Fibroblast of skin of scalp (primary cell): ENCODE measurements at places on chromosomes 7 and 10.

DNA sequence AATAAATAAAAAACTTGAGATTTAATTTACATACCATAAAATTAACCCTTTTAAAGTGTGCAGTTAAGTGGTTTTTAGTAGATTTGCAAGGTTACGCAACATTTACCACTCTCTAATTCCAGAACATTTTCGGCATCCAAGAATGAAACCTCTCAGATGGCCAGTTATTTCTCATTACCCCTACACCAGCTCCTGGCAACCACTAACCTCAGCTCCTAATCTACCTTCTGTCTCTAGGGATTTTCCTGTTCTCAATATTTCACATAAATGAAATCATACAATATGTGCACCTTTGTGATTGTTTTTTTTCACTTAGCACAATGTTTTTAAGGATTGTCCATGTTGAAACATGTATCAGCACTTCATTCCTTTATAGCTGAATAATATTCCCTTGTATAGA lies 45.1 kb downstream of the INPP5F start:
- DNase-seq: peak; percentile 13

DNA sequence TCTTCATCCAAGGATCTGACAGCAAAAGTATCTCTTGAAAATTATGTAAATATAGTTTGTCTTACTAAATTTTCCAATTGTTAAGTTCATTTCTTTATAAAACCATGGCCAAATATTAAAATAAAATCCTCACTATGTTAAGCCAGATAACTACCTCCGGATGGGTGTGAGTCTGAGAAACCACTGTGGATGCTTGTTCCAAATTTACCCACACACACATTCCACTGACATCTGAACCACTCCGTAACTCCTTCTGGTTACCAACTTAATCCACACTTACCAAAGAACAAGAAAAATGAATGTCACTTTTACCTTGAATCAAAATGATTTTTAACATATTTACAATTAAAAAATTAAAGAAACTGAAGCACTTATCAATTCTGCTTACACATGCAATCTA lies 19.7 kb downstream of the CYTH3 start:
- DNase-seq: peak; percentile 72

DNA sequence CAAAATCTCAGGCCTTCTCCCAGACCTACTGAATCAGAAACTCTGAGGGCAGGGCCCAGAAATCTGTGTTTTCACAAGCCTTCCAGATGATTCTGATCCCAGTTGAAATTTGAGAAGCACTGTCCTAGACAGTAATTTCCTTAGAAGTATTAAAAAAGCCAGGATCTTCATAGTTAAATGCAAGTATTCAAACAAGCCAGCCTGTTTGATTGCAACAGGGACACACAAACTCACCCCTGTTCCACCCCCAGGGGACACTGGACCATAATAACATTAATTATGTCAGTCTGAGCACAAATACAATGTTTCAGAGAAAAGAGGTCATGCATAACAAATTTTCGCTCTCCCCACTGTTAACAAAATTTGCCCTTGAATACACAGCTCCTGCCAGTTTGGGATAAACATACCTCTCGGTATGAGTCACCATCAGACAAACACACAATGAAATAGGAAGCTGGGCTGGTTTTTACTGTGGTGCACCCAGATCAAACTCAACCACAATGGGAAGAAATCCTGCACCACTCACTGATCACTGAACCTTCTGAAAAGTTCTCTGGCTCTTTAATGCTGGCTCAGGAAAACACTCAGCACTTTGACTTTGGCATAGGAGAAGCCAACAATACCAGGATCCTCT lies 34.3 kb downstream of the ABLIM1 start:
- DNase-seq: peak; percentile 88

DNA sequence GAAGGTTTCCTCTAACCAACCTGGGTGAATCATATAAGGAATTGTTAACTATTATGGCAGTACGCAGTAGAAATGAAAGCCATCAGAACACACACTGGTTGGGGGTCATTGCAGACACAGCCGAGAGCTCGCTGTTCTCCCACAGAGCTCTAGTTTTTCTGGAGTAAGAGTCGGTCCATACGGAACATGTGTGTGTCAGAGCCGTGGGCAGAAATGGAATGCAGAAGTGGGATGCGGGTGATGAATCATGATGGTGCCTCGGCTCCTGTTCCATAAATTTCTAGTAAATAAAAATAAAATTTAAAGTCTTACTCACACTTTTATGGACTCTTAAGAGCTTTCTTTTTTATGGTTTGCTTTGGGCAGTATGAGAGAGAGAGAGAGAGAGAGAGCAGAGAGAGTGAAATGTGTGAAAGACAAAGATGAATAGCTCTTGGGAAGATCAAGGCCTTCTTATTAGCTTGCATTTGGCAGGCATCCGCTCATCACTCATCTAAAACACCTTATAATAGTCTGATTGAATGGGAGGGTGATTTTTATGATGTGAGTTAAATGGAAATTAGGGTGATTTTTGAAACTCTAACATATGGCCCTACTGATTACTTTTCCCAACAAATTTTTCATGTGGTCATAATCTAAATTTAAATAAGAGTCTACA lies 98.8 kb upstream of the PFKP start:
- DNase-seq: peak; percentile 58

GRCh38 chr7:7044806-7045205 lies 137.5 kb upstream of the C1GALT1 start:
- no peak for DNase-seq

DNA sequence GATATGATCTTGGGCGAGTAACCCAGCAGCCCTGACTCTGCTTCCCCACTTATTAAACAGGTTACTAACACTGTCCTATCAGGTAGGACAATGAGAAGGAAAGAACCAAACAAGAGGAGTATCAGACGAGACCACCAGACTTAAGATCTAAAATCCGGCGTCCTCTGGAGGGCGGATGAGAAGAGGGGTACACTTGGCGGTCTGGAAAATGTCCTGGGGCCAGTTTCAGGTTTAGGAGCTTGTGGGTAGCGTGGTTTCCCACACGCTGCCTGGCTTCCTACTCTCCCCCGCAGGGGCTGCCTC lies 635 bp downstream of the ZNF32 start:
- no peak for DNase-seq

GRCh38 chr10:84659497-84660439 lies 331.4 kb downstream of the CCSER2 start:
- no peak for DNase-seq

- DNase-seq: peak; percentile 11
Measured at GRCh38 chr10:59557052-59557451, 152.6 kb downstream of the SLC16A9 start.

DNA sequence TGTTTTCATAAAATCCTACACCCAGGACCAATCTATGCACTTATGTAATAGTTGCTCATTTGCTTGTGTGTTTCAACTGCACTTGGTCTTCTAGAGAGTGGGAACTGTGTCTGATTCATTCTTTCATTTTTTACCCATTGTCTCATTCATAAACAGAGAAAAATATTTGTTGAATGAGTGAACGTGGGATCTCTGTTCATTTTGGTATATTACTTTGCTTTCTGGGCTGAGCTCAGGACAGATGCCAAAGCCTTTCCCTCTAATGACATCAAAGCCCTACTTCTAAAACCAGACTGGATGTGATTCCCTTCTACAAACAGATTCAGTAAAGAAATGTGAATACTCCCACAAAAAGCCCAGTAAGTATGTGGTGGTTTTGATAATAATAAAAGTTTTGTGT lies 145.2 kb downstream of the ST7 start:
- DNase-seq: peak; percentile 94

DNA sequence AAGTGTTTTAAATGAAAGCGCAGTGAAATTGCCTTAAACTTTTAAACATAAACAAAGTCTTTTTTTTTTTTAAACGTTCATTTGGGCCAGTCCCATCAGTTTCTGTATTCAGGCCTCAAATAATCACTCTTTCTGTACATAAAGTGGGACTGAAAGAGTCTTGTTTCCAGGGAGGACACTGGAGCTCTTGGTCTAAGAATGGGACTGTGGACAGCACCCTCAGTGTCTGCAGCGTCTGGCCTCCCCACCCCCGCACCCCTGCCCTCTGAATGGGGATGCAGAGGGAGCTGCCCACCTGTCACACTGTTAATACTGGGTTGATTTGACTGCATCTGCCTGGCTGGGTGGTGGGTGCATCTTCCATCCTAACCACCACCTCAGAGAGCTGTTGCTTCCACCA lies 5.2 kb downstream of the ZNF365 start:
- DNase-seq: no peak

DNA sequence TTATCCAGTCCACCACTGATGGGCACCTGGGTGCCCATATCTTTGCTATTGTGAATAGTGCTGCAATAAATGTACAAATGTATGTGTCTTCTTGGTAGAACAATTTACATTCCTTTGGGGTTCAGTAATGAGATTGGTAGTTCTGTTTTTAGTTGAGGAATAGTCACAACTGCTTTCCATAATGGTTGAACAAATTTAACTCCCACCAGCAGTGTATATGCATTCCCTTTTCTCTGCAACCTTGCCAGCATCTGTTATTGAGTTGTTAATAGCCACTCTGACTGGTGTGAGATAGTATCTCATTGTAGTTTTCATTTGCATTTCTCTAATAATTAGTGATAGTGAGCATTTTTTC lies 27.8 kb downstream of the COA1 start:
- DNase-seq: no peak

- no peak for DNase-seq
Measured at GRCh38 chr10:110267276-110267675, 37.4 kb downstream of the SMNDC1 start.
